Suprapubic skin (tissue), 4 donors: ENCODE measurements at places on chromosomes 4 and X. TPM values are rescaled to one million over a fixed set of nuclear protein-coding genes. Genes with fewer than 3 reads are reported as not detected.

ARMCX1 gene
- total RNA-seq = 9.0 TPM

CT45A3 gene
- total RNA-seq = not detected

RIPPLY1 gene
- total RNA-seq = not detected

CDS1 gene
- 24.3 TPM for total RNA-seq

- DNase-seq = no peak
Observed at GRCh38 chrX:65932173-65933084, 107.5 kb downstream of the VSIG4 start.

GRCh38 chrX:19728915-19729314, 158.5 kb downstream of the SH3KBP1 start:
- no peak for DNase-seq

GRCh38 chrX:9351126-9351525, 113.7 kb upstream of the TBL1X start:
- DNase-seq = no peak

DNA sequence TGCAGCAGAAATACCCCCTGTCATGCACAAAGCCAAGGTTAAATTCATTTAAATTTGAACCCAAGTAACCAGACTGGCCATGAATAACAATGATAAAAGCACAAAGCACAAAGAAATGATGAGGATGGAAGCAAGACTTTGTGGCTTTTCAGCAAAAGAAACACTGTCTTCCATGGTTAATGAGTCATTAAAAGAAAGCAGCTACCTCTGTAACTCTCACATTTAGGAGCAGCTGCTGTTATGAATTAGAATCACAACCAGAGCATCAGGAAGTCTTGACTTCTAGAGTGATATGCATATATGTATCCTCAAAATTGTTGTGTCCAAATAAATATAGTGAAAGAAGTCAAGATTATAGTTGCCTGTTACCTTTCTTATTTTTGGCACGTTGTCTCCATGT, 70.7 kb upstream of the RPS6KA6 start:
- no peak for DNase-seq

GRCh38 chrX:154828016-154828408, 6.5 kb downstream of the SMIM9 start:
- no peak for DNase-seq

- no peak for DNase-seq
Observed at GRCh38 chrX:73127700-73128241, 48.5 kb upstream of the PABPC1L2A start.

- no peak for DNase-seq
Observed at GRCh38 chrX:19814240-19814639, 73.2 kb downstream of the SH3KBP1 start.

DNA sequence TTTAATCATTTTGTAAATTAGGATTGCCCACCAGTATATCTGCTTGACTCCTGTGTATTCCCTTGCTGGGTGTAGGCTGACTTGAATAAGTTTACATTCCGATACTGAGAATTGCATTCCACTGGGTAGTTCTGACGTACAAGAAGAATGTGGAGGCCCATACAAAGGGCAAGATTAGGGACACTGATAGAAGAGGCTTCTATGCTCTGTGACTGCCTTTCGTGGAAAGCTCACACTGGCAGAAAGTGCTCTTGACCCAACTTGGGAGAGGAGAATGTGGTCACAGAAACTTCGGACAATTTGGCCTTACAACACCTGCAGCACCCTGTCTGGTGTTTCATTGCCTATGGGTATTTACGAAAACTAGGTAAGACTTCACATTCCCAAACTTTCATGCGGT, 126.3 kb downstream of the RAPGEF2 start:
- DNase-seq = no peak

- DNase-seq = no peak
Observed at GRCh38 chr4:141207961-141208360, 12.7 kb upstream of the ZNF330 start.

DNA sequence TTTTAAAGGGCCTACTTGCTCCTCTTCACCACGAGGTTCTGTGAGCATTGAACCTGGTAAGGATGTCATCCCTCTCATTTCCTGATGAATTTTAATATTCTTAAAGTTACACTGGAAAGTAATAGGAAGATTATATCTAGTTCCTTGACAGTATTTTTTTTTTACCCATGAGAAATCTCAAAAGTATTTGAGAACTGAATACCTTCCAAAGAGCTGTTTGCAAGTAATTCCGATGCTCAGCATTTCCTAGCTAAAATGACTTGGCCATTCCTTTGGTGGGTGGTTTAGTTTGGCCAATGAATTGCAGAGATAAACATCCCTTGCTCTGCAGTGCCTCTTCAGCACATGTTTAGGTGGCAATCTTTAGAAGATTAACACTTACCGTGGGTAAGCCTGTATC, 110.2 kb upstream of the WDR1 start:
- no peak for DNase-seq

DNA sequence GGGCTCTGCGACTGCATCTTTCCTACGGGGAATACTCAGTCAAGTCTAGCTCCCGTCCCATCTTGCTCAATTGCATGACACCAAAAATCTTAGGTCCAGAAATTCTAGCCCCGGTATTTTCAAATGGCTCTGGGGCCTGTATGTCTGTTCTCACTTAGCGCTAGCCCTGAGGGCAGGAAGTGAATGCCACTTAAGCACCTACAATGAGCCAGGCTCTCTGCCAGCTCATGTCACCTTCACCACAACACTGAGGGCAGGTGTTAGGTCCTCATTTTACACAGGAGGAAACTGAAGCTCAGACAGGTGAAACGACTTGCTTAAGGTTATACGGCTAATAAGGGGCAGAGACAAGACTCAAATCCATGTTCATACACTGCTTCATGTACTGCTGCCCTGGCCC, 282.8 kb downstream of the PPP1R2C start:
- no peak for DNase-seq

DNA sequence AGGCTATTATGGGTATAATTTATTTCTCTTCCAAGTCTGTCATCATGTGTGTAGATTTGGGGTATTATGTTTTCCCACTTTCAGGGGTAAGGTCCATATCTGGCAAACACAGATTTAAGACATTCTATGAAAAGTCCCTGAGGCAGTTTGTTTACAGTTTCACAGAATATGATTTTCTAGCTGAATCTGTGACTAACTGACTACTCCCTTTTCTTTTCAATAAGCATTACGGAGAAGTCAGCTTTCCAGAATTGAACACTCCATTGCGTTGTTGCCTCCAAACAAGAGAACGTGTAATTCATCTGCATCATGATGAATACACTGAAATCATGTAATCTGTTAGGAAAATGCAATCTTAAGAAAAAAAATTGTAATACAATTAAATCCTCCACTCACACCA, 226.7 kb upstream of the SFRP2 start:
- DNase-seq = no peak

DNA sequence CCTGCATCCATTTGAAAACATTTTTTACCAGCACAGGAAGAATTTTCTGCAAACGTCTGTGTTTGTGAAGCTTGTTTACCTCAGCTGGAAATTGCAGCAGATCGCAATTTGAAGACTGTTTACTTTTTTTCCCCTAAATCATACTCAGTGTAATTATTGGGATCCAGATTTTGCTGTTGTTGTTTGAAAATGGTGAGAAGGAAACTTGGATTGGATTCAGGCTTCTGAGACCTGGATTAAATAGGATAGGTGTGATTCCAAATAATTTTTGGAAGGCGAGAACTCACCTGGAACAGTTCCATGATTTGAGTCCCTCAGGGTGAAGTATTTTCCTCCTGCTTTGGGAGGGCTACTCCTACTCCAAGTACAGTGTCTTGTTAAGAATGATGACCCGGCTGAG, 279.8 kb downstream of the STIM2 start:
- no peak for DNase-seq

DNA sequence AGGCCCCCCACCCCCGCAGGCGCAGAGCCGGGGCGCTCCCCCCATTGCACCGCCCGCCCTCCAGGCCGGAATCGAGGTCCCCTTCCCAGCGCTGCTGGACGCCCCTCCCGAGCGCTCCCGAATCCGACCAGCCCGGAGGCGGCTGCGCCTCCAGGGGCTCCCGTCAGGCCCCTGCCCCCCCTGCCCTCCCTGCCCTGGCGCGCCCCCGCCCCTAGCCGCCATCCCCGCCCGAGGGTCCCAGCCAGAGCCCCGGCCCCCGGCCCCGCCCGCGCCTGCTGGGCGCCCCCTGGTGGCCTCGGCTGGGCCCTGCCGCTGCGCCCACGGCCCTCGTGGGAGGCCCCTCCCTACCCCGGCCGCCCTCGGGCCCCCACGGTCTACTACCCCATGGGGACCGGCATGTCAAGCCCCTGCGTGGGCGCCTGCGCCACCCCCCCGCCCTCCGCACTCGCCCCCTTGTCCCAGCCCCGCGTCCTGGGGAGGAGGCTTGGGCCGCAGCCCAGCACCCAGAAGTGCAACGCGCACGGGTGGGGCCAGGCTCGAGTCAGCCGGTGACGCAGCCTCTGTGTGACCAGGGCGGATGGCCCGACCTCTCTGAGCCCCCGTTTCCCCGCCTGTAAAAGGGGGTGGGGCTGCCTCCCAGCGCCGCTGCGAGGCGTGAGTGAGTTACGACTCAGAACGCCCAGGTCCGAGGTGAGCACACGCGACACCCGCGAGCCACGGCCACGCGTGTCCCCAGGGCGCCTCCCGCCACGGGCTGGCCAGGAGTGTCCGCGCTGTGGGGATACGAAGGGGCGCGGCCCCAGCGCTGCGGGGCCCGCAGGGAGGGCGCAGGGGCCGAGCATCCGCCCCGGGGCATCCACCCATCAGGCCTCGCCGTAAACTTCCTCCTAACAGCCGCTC, 104.9 kb downstream of the FAM53A start:
- DNase-seq = peak; percentile 93

GRCh38 chr4:72505314-72505744, 63.7 kb downstream of the ADAMTS3 start:
- peak; percentile 44 for DNase-seq

GRCh38 chrX:15465896-15466651, 27.1 kb downstream of the PIR start:
- no peak for DNase-seq

- DNase-seq = no peak
Observed at GRCh38 chr4:129326571-129327460, 230.9 kb downstream of the C4orf33 start.

DNA sequence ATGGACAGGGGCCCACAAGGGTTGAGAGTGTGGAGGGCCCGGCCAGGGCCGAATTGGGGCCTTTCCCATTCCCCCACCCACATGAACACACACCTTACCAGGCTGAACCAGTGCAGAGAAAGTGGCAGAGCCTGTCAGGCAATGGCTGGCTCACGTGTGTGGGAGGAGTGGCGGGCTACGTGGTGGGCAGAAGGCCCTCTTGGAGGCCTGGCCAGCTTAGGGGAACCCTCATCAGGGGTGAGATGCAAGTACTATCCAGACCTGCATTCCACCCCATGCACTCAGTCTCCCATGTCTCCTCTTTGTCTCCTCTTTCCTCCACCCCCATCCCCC, 965 bp downstream of the TCEAL4 start:
- DNase-seq = no peak
